ENCODE measurements at places on chromosomes 1 and 21.

DNA sequence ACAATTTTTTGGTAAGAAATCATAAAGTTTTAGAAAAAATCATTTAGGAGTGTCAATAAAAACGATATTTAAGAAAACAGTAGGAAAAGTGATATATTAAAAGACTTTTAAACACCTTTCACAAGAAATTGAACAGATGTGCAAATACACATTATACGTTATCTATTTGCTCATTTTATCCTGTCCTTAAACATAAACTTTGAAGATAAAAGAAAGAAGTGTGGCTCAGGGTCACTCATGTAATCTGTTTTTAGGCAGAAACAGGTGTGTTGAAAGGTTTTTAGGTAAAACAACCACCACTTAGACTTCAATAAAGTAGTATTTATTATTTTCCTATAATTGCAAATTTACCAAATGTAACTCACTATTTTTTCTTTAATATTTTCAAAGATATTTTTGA, 13.1 kb downstream of the AMY2B start:
- no peak for DNase-seq

GRCh38 chr1:118636004-118636403, 352.1 kb downstream of the TBX15 start:
- DNase-seq: no peak

DNA sequence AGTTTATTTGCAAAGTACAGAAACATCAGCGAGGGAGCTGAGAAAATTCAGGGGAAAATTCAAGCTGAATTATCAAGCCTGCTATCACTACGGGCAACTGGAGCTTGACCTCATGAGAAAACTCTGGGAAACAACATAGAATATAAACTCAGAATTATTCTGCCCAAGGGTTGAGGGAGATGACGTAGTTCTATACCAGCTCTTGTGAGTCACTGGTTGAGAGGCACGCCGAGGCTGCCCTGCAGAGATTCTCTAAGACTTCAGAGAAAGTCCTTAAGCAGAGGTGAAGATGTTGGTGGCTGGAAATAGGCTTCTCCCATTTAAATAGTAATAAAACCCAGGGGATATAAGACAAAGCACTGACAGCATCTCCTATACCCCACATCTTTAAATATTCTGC, 12.3 kb downstream of the SYDE2 start:
- no peak for DNase-seq

- DNase-seq: peak; percentile 67
Measured at GRCh38 chr1:161933592-161934588, 89.8 kb downstream of the OLFML2B start.

GRCh38 chr1:198939286-198939685, 300.4 kb downstream of the PTPRC start:
- no peak for DNase-seq

GRCh38 chr1:20486457-20487235, 636 bp upstream of the CAMK2N1 start:
- no peak for DNase-seq
